ENCODE measurements at places on chromosomes 7 and 10.

DNA sequence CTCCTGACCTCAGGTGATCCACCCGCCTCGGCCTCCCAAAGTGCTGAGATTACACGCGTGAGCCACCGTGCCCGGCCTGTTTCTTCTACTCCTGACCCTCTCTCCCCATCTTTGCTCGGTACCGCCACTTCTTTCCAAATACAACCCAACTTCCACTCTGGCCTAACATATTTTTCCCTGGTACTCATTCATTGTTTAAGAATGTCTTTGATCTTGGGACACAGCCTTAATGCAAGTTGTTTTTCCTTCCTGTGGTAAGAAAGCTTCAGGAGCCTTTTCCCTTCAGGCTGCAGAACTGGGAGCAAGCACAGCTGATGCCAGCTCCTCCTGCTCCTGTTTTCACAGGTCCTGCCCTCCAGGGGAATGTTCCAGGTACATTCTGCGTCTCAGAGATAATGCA, 13.7 kb downstream of the CALML3 start:
- peak; percentile 40 for DNase-seq

GRCh38 chr7:73769481-73770001, 529 bp downstream of the CLDN3 start:
- no peak for DNase-seq

GRCh38 chr10:113028456-113029440, 78.7 kb downstream of the TCF7L2 start:
- no peak for DNase-seq

- DNase-seq: peak; percentile 50
Measured at GRCh38 chr7:17289074-17289645, 9.3 kb upstream of the AHR start.

DNA sequence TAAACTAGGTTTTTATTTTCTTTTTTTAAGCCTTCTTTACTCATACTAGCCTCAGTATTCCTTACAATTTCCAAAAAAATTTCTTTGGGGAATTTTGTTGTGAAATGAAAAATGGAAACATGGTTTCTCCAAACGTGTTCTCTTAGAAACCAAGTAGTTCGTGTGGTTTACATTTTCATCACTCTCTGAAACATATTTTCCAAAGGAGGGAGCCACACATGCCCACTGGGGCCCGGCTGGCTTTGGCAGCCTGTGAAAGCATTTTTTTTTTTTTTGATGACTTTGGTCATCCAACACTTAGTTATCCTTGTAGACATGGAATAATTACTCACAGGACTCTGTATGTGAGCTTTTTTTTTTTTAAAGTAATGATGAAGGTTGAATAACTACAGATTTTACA, 169.6 kb downstream of the C7orf25 start:
- peak; percentile 31 for DNase-seq

GRCh38 chr7:32501522-32501921, 6.2 kb downstream of the AVL9 start:
- DNase-seq: peak; percentile 79

GRCh38 chr7:150311711-150312110, 11.4 kb upstream of the LRRC61 start:
- no peak for DNase-seq

- no peak for DNase-seq
Measured at GRCh38 chr10:71857934-71858890, 7.2 kb upstream of the PSAP start.

- no peak for DNase-seq
Measured at GRCh38 chr7:95715274-95715673, 57.1 kb upstream of the DYNC1I1 start.

DNA sequence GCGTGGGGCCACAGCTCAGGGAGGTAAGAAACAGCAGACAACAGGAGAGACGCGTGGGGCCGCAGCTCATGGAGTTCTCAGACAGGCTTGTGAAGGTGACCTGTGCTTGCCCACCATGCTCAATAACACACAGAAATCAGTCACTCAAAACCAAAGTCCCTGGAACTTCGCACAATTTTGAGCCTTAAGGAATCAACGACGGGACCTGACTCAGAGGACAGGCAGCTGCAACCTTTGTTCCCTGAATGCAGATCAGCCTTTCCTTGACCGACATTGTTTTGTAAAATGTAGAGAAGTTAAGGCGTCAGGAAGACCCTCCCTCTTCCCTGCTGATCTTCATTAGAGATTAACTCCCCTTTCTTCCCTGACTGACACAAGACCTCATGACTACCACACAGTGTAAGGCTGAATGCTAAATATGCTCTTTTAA, 8.5 kb upstream of the KNDC1 start:
- DNase-seq: no peak

DNA sequence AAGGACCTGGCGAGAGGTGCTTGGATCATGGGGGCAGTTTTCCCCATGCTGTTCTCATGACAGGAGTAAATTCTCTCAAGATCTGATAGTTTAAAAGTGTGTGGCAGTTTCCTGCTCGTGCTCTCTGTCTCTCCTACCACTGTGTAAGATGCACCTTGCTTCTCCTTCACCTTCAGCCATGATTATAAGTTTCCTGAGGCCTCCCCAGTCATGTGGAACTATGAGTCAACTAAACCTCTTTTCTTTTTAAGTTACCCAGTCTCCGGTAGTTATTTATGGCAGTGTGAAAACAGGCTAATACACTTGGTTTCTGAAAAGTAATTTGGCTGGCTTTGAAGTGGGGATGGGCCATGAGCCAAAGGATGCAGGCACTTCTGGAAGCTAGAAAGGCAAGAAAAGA, 268.0 kb upstream of the KAT6B start:
- DNase-seq: no peak

GRCh38 chr7:106599343-106599698, 61.6 kb downstream of the CCDC71L start:
- no peak for DNase-seq

DNA sequence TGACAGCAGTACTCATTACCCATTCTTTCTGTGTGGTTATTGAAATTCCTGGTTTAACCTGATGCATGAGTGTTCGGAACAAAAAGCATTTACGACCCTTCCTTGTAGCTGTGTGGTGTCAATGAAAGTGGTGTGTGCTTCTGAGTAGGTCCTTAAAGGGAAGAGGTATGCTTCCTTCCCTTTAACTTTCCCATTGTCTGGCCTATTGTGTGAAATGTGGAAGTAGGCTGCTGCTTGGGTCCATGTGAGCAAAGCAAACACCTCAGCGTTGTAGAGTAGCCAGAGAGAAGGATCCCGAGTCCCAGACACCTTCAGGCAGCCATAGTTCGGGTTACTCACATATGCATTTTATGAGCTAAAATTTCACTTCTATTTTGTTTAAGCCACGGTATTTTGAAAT, 74.7 kb downstream of the TSPAN12 start:
- DNase-seq: no peak

- DNase-seq: no peak
Measured at GRCh38 chr7:70153933-70154332, 555.7 kb downstream of the AUTS2 start.

DNA sequence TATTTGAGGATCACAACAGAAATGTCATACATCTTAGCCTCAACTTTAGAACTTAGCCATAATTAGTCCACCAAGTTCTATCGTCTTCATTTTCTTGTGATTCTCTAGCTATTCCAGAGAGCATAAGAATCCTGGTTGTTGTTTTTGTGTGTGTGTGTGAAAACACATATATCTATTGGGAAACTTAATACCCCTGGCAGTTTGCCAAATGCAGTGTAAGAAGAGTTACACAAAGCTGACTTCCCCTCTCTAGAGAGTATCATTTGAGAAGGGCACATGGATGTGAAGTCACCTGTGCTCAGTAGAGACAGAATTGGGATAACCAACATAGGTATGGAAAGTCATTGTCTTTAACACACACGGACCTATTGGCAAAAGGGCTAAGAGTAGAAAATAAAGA, 19.3 kb downstream of the FOXI2 start:
- DNase-seq: no peak

- DNase-seq: no peak
Measured at GRCh38 chr7:35366167-35367155, 112.6 kb upstream of the TBX20 start.

GRCh38 chr10:51643734-51644133, 55.7 kb downstream of the CSTF2T start:
- DNase-seq: no peak

DNA sequence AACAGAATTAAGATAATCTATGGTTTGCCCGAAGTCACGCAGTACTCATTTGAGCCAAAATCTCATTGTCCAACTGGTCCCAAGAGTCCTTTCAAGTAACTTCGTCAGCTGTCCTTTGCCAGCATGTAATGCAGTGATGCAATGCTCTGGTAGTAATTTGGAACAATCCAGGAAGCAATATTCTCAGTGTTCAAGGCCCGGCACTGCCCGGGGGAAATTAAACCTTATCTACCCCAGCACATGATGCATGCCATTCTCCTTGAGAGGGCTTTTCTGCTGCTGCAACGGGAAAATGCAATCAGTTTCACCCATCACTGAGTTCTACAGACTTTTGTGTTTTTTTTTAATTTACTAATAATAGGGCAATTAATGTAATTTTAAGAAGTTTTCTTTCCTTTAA, 77.6 kb upstream of the NME8 start:
- no peak for DNase-seq

Data from fibroblast of skin of scalp (primary cell).